ENCODE measurements at places on chromosomes 7 and 10.
A peak's percentile ranks its signal among the peaks of the same experiment; 100 is the strongest.

DNA sequence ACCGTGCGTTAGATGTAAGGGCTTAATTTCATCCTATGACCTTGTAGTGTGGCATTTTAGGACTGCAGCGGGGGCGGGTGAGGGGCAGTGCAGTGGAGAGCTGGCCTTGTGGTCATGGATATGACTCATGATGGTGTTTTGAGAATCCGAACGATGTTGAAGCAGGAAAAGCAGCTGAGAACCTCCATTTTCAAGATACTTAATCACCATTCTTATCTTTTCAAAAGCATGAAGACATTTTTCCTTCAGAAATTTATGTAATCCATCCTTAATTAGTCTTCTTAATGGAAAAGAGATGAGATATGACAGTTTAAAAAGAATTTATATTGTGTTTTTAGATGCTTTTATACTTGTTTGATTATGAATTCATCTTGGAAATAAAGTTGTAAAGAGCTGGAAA is 9.6 kb downstream of the ATP5F1C start:
- peak; percentile 89 for DNase-seq

- no peak for DNase-seq
These were observed 23.4 kb downstream of the MGAM2 start for GRCh38 chr7:142134909-142135308.

GRCh38 chr7:29363636-29364425 is 169.3 kb downstream of the CHN2 start:
- DNase-seq = no peak

GRCh38 chr10:133082685-133083421 is 4.9 kb upstream of the ADGRA1 start:
- DNase-seq = no peak

DNA sequence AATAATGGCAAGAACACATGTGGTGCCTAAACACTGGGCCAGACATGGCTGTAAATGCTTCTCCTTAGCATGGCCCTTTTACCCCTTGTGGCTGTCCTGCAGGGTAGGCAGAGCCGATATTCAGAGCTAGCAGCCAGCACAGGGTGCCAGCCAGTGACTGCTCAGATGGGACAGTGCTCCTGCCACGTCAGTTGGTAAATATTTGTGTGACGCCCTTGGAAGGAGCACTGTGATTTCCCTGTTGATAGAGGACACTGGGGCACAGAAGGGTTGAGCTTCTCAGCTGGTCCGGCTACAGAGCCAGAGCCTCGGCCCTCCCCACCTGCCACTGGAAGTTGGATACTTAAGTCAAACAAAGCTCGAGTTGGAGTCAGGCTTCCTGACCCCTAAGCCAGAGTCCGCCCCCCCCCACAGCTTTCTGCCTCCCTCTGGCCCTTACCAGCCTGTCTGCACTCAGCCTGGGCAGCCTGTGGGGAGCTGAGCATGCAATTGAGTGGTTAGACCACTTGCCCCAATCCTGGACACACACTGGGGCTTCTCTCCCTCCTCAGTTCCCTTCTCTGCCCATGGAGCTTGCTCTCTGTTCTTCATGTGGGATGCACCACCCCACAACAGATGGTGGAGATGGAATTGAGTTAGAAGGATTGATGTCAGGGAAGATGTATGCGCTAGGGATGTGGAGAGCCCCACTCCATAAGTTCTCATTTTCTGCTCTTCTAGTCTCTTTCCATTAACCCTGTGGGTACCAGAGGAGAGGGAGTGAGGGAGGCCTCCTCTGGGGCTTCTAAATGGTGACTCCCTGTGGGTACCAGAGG is 350.8 kb downstream of the PLXNA4 start:
- DNase-seq = no peak

- no peak for DNase-seq
These were observed 29.8 kb upstream of the ING3 start for GRCh38 chr7:120920591-120921274.

- no peak for DNase-seq
These were observed 141.3 kb downstream of the SKAP2 start for GRCh38 chr7:26723129-26723528.

- no peak for DNase-seq
These were observed 369.9 kb upstream of the KCND2 start for GRCh38 chr7:119903085-119903484.

DNA sequence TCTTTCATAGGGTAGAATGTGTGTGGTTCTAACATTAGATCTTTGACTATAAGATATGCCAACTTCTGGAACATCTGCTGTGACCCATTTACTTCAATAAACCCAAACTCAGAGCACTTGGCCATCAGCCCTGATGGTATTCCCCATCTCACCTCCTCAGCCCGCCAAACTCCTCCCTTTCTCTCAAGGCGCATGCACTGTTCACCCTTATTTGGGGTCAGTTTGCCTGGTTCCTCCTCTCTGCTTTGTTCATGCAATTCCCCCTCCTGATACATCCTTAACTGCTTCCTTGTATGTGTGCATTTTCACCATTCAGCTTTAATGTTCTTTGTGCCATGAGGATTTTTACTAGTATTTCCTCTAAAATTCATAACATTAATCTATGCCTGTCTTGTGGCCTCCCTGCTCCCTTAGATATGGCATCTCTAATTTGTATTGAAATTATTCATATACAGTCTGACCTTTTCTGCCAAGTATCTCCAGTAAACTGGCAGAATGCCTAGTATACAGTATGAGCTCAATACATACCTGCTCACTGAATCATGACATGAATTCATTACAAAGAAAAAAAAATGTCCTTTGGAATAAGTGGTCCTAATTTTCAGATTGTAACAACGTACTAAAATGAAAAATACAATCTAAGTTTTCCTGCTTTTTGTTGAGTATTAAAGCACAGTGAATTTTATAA is 336.8 kb upstream of the IGFBP3 start:
- peak; percentile 94 for DNase-seq

GRCh38 chr10:118592675-118593330 is 2.6 kb downstream of the PRLHR start:
- no peak for DNase-seq

DNA sequence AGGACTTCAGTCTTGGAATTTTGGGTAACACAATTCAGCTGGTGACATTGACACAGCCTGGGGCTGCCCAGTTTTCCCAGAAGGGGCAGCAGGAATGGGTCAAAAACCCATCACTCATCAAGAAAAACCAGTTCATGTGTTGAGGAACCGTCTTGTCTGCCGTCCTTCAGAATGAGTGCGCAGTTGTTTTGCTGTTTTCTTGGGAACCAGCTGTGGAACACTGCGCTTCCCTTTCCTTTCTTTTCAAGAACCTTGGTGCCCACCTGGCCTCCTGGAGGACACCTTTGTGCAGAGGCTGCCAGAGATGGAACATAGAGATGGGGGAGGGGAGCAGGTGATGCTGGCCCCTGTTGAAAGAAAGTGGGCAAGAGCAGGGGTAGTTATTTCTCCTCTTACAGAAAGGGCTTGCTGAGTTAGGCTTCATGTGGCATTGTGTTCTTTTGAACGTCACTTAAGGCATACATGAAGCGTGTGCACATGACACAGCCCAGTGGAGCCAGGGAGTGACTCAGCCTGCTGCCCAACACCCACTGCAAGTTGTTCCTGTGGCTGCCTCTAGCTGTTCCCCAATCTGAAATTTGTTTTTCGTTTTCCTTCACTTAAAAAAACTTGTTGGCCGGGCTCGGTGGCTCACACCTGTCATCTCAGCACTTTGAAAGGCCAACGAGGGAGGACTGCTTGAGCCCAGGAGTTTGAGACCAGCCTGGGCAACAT is 87.4 kb upstream of the TNS3 start:
- peak; percentile 91 for DNase-seq

- peak; percentile 68 for DNase-seq
These were observed 39.1 kb upstream of the BET1 start for GRCh38 chr7:94043299-94043698.

DNA sequence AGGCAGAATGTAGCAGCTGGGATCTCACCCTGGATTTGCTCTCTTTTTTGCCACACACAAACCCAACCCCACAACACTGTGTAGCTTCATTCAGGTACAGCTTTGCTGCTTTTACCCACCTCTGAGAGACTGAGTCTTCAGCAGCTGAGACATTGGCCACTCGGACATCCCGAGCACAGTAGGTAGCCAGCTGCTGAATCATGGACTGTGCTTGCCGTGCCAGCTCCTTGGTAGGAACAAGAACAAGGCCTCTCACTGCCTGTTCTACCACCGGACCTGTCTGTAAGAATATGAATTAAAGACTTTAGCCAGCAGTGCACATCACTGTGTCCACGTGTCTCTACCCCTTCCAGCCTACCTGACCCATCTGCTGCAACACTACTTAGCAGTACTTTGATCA is 937 bp downstream of the DDX56 start:
- no peak for DNase-seq

DNA sequence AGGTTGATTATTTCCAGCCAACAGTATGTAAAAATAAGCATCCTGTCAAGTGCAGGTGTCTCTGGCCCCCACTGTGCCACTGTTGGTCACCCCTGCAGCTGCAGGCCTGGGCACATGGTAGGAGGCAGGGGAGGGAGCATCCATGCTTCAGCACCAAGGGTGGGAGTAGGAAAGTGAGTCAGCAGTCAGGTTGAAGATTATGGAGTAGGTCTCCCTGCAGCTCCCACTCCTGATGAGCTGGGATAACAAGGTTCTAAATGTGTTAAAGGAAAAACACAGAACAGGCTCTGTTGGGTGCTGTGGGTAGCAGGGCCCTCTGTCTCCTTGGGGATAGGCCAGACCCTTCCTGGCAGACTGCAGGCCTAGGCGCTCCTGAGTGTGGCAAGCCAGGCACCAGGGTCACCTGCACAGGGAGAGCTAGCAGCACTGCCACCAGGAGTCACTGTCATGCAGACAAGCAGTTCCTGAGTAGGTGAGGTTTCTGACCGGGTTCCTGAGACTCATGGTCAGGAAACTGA is 59.3 kb downstream of the NUDCD3 start:
- no peak for DNase-seq

- peak; percentile 89 for DNase-seq
These were observed 128.7 kb upstream of the LYZL1 start for GRCh38 chr10:29160150-29160617.

GRCh38 chr10:3323865-3324498 is 151.4 kb upstream of the PITRM1 start:
- DNase-seq = peak; percentile 86

DNA sequence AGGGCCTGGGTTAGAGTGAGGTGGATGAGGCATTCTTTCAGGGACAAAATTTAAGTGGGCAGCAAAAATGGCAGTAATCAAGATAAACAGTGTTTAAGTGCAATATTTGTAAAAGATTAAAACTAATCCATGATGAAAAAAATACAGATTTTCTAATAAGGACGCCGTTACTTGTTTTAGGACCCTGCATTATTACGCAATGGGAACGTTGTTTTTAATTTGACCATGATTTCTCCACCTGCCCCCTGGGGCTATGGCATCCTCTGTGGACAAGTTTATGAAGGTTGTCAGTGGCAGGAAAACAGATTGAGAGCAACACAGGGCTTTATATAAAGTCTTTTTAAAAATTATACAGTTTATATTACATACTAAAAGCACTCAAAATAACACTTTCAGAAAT is 380.6 kb upstream of the PHF14 start:
- no peak for DNase-seq

- peak; percentile 59 for DNase-seq
These were observed 182.9 kb downstream of the HTR7 start for GRCh38 chr10:90674928-90675327.

GRCh38 chr7:91912494-91912893 is 28.2 kb upstream of the AKAP9 start:
- peak; percentile 47 for DNase-seq

DNA sequence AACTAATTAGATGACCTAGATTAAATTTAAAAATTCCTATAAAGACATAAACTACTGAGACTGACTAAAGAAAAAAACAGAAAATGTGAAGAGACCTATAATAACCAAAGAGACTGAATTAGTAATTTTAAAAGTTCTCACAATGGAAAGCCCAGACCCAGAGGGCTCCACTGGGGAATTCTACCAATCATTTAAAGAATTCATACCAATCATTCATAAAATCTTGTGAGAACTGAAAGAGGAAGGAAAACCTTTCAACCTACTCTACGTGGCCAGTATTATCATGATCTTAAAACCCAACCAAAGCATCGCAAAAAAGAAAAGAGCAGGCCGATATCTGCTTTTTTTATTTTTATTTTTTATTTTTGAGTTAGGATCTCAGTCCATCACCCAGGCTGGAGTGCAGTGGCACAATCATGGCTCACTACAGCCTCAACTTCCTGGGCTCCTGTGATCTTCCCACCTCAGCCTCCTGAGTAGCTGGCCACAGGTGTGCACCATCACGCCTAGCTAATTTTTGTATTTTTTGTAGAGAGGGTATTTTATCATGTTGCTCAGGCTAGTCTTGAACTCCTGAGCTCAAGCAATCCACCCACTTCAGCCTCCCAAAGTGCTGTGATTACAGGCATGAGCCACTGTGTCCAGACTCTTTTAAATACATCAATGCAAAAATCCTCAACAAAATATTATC is 48.6 kb downstream of the DGKI start:
- DNase-seq = no peak

DNA sequence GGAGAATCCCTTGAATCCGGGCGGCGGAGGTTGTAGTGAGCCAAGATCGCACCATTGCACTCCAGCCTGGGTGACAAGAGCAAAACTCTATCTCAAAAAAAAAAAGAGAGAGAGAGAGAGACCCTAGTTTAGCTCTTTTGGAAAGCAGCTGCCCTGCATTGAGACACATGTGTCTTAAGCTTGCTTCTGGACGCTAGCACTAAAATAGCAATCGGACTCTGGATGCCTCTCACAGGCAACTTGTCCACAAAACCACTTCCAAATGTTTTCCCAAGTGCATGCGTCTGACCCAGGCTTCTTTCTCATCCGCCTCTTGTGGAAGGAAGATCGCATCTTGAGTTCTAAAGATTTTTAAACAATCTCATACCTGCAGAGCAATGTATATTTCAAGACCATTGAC is 182.7 kb downstream of the CUX1 start:
- no peak for DNase-seq

- DNase-seq = no peak
These were observed 156.0 kb downstream of the ELFN1 start for GRCh38 chr7:1825897-1826741.

- no peak for DNase-seq
These were observed 139.3 kb downstream of the C1GALT1 start for GRCh38 chr7:7321681-7322080.

- no peak for DNase-seq
These were observed 11.3 kb downstream of the ADAMTS14 start for GRCh38 chr10:70683601-70683934.

GRCh38 chr7:92667816-92668535 is 77.8 kb upstream of the FAM133B start:
- DNase-seq = peak; percentile 37

- DNase-seq = peak; percentile 8
These were observed 1.1 kb upstream of the ZNF467 start for GRCh38 chr7:149774237-149775175.

GRCh38 chr10:107546284-107546683 is 381.8 kb upstream of the SORCS1 start:
- DNase-seq = peak; percentile 71

- DNase-seq = no peak
These were observed 89.3 kb downstream of the HIP1 start for GRCh38 chr7:75649462-75649861.

GRCh38 chr10:33306126-33306525 is 28.3 kb downstream of the NRP1 start:
- DNase-seq = peak; percentile 39

GRCh38 chr10:86753051-86753450 is 3.4 kb upstream of the BMPR1A start:
- no peak for DNase-seq

- DNase-seq = no peak
These were observed 80.7 kb upstream of the CHST15 start for GRCh38 chr10:124174071-124174566.

GRCh38 chr7:158329014-158329610 is 258.5 kb downstream of the PTPRN2 start:
- DNase-seq = no peak

- no peak for DNase-seq
These were observed 5.4 kb downstream of the VGF start for GRCh38 chr7:101159696-101160674.

Measured in fibroblast of skin of abdomen (primary cell).